T-helper 1 cell treated with Interleukin-12 subunit alpha and Interleukin-12 subunit beta and Interleukin-4 antibody, amounts not matched to agents 30 ng/mL and 1 ng/mL, for 36 hours (primary cell): ENCODE measurements at places on chromosomes 4 and X. TPM values are rescaled to one million over a fixed set of nuclear protein-coding genes. Genes with fewer than 3 reads are reported as not detected.

The SMIM10L2A gene
- total RNA-seq: 0.64 and 0.80 TPM in 2 replicates

The TSPAN7 gene
- total RNA-seq: 0.27 and 0.34 TPM in 2 replicates

The KLHL4 gene
- 0.12 TPM in 1 of 2 replicates, not detected in the other for total RNA-seq

The KLF8 gene
- total RNA-seq: 13.5 and 14.3 TPM in 2 replicates

The EVC gene
- total RNA-seq: 0.83 and 1.5 TPM in 2 replicates

The IL15 gene
- total RNA-seq: 3.8 and 4.0 TPM in 2 replicates

The NMU gene
- total RNA-seq: not detected in 2 replicates

The TMEM31 gene
- not detected in 2 replicates for total RNA-seq

The IQCM gene
- total RNA-seq: not detected in 2 replicates

The FAM47A gene
- total RNA-seq: not detected in 2 replicates

The IGFBP7 gene
- not detected in 2 replicates for total RNA-seq
